ENCODE measurements at places on chromosomes 1 and 21. TPM values are rescaled to one million over a fixed set of nuclear protein-coding genes. Genes with fewer than 3 reads are reported as not detected.

The CAMK1G gene
- not detected for total RNA-seq

The ADAMTS4 gene
- total RNA-seq, result under 0.01 TPM

The VTCN1 gene
- total RNA-seq, result 16.3 TPM

The TRIM58 gene
- 0.30 TPM for total RNA-seq

The SUSD4 gene
- total RNA-seq, result 33.0 TPM

The C1QB gene
- total RNA-seq, result not detected

The C2CD2 gene
- 17.9 TPM for total RNA-seq

The SIK1 gene
- 0.69 TPM for total RNA-seq

The UBASH3A gene
- total RNA-seq, result not detected

DNA sequence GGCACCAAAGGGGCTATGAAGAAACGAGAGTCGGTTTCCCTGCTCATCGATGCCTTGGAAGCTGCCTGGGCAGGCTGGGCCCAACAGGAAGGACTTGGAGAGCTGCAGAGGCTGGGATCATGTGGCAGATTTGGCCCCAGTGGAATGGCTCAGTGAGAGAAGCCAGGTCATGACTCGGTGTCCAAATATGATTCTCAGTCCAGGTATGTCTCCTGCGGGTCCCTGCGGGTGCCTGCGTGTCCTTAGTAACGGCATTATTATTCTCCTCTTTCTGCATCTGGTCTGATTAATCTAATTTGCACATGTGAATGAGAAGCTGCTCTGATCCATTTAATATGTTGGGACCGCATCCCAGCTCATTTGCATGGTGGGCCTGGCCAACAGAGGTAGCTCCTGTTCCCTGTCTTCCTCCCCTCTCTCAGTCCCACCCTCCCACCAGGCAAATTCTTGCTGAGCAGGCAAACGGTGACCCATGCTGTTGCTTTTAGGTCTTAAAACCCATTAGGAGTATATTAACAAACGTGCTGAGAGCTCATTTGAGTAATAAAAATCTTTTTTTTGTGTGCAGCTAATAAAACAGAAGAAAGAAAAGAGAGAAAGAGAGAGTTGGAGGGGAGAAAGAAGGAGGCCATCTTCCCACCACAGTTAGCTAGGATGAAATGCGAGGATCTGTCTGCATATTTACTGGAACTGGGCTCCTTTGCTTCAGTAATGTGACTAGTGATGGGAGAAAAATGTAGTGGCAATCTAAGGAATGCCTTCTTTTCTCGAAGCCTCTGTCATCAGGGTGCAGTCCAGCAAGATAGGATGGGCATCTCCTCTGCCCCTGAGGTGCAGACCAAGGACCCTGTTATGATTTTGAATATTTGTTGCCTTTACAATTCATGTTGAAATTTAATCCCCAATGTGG is 133.5 kb downstream of the HMGB4 start:
- DNase-seq, result no peak

DNA sequence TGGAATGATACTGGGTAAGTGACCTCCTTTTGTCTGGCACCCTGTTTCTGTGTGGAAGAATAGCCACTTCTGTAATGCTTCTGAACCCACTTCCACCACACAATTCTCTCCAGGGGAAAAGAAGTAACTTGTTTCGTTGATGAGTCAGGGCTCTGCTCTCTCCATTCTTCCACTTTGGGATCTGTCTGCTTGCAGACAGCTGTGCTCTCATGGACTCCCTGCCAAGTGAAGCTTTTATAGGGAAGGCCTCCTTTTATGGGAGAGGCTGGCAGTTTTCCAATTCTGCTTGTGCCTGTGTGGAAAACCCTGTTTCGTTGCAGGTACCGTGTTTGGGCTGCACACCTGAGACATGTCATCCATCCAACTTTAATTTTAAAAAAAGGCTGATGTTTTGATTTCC is 130.7 kb downstream of the GIPC2 start:
- DNase-seq, result peak; percentile 24

GRCh38 chr1:37914719-37915475 is 32.0 kb downstream of the INPP5B start:
- DNase-seq, result no peak

DNA sequence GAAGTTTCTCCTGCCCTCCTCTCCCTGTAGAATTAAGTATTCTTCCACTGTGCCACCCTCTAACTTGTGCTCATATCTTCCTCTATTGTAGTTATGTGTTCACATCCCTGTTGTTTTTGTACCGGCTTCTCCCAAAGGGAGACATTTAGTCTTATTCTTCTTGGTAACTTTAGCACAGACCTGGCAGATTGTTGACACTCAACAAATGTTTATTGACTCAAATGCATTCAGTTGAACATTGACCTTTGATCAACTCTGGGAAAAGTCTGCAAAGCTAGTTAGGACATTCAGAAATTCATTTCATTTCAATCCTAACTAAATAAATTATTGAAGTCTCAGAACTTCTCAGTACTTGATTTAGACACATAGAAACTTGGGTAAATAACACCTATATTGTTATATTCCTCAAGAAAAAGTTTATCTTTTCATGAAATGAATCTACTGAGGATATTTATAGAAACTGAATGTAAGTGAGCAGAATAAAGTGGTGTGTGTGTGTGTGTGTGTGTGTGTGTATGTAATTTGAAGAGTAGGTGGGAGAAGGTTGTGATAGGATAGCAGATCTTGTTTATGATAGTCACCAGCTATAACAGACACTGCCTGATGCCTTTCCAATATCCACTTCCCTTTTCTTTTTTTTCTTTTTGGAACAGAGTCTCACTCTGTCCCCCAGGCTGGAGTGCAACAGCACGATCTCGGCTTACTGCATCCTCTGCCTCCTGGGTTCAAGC is 872.4 kb upstream of the CXADR start:
- no peak for DNase-seq

DNA sequence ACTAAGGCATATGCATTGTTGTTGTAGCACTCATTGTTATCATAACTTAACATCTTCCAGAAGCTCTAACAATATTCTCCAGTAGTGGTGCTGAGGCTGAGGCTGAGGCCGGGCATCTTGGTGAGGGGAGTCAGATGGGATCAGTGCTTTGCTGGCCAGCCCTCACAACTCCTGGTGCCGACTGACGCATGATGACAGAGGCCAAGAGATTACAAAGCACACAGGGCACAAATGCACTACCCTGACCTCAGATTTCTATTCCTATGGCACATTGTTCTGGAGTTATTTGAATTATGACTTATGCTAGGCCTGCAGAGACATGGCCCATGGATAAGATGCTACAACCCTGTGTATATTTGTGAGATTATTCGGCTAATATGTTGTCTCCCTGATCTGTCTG is 8.3 kb upstream of the IGSF5 start:
- DNase-seq, result no peak

DNA sequence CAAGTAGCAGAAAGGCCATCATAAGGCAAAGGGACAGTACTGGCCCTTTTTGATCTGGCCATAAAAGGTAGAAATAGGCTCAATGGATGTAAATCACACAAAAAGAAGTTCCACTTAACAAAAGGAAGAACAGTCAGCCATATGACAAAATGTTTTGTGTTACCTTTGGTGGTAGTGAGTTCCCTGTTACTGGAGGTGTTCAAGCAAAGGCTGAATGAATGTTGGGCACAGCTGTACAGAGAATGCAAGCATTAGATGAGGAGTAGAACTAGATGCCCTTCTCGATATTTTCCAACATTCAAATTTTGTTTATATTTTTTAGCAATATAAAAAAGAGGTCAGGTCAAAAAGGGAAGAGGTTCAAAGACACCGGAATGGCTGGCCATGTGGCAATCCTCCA is 20.0 kb downstream of the OLFML3 start:
- DNase-seq, result no peak

DNA sequence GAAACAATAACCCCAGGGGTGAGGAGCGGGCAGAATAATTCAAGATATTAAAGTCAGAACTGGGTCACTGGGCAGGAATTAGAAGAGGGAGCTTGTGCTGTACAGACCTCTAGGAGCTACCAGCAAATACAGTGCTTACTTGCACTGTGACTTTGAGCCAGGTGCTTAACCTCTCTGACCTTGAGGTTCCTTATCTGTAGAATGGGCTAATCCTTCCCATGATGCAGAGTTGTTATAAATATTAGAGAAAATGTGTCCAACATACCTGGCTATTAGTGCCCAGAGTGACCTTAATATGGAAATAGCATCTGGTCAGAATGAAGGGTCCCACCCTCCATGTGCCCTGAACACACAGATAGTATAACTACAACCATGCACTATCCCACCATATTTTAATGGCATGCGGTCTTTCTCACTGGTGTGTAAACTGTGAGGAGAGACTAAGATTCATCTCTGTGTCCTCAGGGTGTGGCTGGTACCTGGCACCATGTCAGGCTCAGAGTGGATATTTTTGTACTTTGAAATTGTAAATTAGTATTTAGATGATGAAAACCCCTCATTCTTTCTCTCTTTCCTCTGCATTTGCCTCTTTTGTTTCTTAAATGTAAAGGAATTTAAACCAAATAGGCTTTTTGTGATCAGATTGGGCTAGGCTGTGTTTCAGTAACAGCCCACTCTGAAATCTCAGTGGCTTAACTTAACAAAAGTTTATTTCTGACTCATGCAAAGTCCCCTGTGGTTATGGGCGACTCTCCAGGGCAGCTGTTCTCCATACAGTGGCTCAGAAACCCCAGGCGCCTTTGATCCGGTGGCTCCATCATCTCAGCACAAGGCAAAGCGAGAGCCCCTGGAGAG is 60.0 kb upstream of the ROR1 start:
- DNase-seq, result peak; percentile 69

DNA sequence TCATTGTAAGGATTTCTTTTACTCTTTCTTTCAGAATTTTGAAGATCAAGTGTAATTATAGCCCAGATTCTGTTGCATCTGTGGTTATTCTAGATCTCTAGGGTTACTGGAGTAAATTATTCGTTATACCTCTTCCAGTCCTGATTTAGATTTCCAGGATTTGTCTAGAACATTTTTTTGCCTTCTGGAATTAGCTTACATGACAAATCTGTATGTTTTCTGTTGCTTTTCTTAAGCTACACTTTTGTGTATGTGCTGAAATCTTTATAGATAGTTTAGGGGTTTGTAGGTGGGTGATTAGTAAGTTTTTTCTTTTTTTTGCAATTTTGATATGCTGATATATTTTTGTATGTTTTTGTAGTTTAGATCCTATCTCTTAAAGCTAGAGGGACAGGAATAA is 13.7 kb downstream of the RALGPS2 start:
- no peak for DNase-seq

DNA sequence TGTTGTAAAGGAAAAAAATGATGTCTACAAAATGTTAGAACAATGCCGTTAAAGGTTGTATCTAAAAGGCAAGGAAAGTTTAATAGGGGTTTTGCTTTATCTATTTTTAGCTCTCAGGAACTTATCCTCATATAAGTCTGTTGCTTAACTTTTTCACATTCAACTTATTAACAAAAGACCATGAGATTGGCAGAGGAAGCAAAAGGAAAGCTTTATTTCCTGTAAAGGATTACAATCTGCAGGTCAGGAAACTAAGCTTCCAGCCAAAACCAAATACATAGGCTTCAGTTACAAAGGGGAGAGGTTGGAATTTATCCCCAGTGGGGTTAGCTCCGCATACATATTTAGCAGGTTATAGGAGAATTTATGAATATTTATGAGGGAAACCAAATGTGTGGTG is 58.7 kb upstream of the KIAA1614 start:
- DNase-seq, result no peak

DNA sequence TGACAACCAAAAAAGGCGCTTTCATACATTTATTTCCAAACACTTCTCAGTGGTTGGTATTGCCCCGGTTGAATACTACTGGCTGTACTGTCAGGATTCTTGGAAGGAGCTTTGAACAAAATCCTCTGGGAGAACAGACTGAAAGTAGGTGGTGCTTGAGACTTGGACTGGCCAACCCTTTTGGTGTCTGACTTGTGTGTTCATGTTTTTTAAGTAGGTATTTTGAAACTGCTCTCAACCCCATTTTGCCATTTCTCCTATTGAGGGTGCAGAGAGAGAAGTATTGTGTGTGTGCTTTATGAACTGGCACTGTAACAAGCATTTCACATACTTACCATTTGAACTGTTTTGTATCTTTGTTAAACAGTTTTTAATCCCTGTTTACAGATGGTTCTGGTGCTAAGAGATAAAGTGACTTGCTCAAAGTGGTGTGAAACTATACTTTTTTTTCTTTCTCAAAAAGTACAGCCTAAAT is 21.2 kb downstream of the ARID1A start:
- DNase-seq, result no peak

DNA sequence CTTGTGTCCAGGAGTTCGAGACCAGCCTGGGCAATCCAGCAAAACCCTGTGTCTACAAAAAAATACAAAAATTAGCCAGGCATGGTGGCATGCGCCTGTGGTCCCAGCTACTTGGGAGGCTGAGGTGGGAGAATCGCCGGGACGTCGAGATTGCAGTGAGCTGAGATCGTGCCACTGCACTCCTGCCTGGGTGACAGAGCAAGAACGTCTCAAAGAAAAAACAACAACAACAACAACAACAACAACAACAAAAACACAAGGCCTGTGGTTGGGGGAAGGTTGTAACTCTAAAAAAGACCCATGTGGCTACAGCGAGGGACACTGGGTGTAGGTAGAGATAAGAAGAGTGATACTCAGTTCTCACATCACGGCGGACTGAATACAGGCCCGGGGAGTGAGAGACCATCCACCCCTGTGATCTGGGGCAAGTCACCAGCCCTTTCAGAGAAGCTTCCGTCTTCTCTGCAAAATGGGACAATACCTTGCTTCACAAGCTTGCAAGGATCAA is 848 bp upstream of the CDC42 start:
- DNase-seq, result no peak

All from renal cortical epithelial cell (primary cell).